WTC11 (cell line): ENCODE measurements at places on chromosomes 5 and 9. TPM values are rescaled to one million over a fixed set of nuclear protein-coding genes. Genes with fewer than 3 reads are reported as not detected.

CCDC152 gene
- total RNA-seq: 15.1 to 19.0 TPM (median 18.8 TPM) in 3 replicates

- DNase-seq: no peak
These were observed 8.4 kb downstream of the SEMA6A start for GRCh38 chr5:116566251-116566650.

- no peak for DNase-seq
These were observed 4.7 kb upstream of the C9orf57 start for GRCh38 chr9:72065076-72065475.

CCL19 gene
- total RNA-seq: not detected in 3 replicates

RABGAP1 gene
- 38.1 to 42.9 TPM (median 41.1 TPM) in 3 replicates for total RNA-seq

- DNase-seq: no peak
These were observed 97.1 kb upstream of the PRSS3 start for GRCh38 chr9:33698267-33698666.

DNA sequence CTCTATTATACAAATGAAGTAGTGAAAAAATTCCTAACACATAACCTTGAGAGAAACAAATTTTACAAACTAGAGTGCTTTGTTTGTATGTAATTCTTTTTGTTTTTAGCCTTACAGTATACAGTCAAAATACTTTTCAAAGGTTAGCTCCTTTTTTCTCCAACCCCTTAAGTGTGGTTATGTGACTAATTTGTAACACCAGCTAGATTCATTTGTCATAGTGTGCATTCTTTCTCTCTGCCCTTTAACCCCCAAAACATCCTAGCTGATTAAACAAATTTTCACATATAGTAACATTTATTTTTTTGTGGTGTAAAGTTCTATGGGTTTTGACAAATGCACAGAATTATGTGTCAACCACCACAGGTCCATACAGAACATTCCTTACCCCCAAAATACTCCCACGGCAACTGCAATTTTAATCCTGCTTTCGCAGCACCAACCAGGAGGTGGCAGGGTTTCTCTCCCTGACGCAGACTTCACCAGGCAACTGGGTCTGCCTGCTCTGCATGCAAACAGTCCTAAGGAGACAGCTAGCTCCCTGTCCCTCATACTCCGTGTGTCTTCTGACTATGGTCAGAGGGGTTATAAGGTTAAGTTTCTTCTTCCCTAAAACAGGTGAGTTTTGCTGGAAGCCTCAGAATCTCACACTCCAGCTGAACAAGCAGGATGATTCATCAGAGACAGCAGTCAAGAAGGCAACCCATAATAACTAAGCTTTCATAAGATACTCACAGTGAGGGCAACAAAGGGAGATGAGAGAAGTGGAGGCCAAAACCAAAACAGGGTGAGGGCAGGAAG lies 44.5 kb upstream of the NR5A1 start:
- peak; percentile 77 for DNase-seq

- no peak for DNase-seq
These were observed 159.4 kb downstream of the RASEF start for GRCh38 chr9:82903503-82903902.

GCNT1 gene
- 15.6 to 17.2 TPM (median 16.1 TPM) in 3 replicates for total RNA-seq

TOR1A gene
- total RNA-seq: 27.7 to 32.7 TPM (median 28.7 TPM) in 3 replicates

DNA sequence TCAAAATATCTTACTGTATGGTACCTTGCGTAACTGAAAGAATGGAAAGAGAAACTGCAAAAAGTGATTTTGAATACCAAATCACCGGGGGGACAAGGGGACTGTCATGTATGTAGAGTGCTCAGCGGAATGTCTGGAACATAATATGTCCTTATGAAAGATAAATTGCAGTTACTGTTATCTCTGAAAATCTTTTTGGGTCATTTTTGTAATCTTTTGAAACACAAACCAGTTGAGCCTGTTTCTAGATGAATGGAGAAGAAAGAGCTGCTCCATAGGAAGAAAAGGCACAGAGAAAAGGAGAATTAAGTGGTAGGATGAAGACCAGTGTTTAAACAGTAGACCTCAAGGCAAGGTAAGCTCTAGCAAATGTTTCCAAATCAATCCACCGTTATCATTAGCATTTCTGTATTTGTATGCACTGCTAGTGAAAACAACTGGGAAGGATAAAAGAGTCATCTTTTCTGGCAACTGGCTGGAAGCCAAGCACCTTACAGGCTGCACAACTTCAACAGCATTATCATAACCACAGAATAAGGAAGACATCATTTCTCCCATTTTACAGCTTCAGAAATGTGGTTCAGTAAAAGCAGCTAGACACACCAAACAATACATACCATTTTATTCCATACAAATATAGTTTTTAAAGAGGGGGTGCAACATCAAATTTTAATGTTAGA lies 158.5 kb downstream of the TRPM3 start:
- DNase-seq: no peak

KCNT1 gene
- total RNA-seq: 0.13 to 0.16 TPM (median 0.14 TPM) in 3 replicates

DNA sequence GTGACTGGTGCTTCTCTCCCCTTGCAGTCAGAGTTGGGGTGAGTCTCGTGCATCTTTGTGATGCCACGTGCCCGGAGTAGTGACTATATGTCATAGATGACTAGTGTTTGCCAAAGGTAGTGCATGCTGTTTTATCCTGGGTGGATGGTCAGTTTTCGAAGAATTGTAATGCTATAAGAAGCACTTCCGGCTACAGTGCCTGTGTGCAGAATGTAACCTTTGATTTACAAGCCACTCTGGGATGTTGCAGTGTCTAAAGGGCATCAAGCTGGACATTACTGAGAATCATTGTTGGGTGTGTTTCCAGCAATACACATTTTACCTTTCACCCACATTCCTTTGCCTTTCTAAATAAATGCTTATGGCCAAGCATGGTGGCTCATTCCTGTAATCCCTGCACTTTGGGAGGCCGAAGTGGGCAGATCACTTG lies 16.7 kb downstream of the MVB12B start:
- DNase-seq: no peak

- peak; percentile 43 for DNase-seq
These were observed 1.1 kb upstream of the CXXC5 start for GRCh38 chr5:139646912-139647505.

DNA sequence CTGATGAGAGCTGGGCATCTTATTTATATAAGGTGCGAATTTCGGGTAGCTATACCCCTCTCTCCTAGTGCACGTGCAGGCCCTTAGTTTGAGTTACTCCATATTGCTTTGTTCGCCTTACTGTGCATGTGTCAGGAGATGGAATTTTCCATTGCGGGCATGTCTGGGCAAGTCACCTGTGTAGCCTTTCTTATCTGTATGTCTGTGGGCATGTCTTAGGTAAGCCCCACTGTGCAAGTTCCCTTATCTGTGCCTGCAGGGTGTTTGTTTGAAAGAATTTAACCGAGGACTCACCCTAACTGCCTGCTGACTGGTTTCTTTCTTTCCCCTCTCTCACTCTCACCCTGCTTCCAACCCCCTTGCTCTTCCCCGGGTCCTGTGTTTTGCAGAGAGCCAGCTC lies 140.7 kb upstream of the RANBP3L start:
- no peak for DNase-seq

DNA sequence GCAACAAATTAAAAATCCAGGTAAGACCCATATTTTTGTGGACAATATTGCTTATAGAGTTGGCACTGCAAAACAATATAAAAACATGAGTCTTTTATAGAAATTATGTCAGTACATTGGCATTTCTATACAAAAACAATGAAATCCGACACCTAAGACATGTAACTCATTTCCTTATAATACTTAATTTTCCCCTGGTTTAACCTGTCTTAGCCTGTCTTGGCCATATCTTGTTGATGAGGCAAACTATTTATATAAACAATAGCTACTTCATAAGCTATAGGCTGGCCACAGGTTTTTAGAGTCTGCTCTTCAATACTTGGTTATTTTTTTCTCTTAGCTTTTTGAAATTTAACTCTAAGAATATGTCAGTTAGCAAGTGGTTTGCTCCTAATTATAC lies 44.7 kb upstream of the IZUMO3 start:
- DNase-seq: no peak

APBA1 gene
- total RNA-seq: 0.34 to 0.94 TPM (median 0.44 TPM) in 3 replicates
